ENCODE measurements at places on chromosomes 11 and 22. TPM values are rescaled to one million over a fixed set of nuclear protein-coding genes. Genes with fewer than 3 reads are reported as not detected.

GRCh38 chr22:26550498-26551033, 38.3 kb upstream of the TFIP11 start:
- no peaks in the 10 kb centered on the region for H3K27me3 ChIP-seq
- no peak overlapping the region for H3K4me3 ChIP-seq
- H3K4me1 ChIP-seq, result peaks cover 73% of the 10 kb centered on the region

DNA sequence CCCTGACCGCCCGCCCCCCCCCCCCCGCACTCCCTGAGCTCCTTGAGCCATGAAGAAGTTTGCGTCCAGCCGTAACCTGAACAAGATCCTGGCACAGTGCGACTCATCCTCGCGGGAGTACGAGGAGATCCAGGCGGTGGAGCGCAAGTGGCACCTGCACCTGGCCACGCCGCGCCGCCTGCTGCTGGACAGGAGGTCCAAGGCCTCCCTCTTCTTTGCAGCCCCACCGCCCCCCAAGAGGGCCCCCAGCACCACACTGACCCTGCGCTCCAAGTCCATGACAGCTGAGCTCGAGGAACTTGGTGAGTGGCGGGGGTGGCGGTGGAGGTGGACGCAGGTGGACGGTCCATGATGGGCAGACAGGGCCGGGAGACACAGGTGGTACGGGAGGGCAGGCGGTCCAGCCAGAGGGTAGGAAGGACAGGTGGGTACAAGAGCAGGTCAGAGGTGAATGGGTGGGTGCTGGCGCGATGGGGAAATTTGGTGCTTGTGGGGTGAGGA, 32.1 kb upstream of the ACR start:
- no peaks in the 10 kb centered on the region for H3K36me3 ChIP-seq
- H3K27me3 ChIP-seq, result no peaks in the 10 kb centered on the region

METTL15 gene
- total RNA-seq, result 15.5 TPM

DNA sequence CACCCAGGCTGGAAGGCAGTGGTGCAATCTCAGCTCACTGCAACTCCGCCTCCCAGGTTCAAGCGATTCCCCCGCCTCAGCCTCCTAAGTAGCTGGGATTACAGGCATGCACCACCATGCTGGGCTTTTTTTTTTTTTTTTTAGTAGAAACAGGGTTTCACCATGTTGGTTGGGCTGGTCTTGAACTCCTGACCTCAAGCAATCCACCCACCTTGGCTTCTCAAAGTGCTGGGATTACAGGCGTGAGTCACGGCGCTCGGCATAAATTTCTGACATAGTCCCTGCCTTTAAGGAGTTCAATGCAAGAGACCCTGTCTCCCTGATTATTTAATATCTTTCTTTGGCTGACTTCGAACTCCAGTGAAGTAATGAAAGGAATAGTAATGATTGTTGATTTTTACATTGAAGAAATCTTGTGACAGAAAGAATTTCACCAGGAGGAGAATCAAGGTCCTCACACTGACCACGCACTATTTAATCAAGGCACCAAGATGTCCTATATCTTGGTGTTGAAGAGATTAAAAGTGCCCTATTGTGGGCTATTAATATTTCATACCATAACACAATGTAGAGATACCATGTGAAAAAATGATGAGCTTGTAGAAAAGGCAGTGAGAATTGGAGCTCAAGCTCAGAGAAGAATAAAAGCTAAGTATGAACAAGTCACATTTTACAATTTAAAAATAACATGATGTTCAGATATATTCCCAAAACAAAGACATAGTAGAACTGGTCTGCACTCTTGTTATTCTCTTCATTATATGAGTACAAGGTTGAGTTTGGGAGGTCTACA, 71.6 kb upstream of the BLID start:
- H3K27me3 ChIP-seq, result no peaks in the 10 kb centered on the region
- no peak for DNase-seq
- H3K4me1 ChIP-seq, result peaks cover 5% of the 10 kb centered on the region
- H3K27ac ChIP-seq, result no peak overlapping the region

DNA sequence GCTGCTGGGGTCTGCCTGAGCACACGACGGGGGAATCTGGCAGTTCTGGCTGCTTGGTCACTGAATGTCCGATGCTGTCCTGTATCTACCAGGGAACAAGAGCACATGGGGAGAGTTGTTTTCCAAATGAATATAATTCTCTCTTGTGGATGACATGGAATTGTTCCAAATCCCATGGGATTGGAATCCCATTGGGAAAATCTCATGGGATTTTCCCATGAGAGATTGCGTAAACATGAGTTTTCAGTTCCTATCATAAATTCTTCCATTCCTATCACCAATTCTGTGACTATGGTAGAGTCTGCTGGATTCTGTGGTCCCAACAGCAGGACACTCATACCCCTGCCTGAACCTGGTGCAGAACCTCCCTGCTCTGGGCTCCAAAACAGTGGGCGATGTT, 35.6 kb upstream of the IGLL5 start:
- no peaks in the 10 kb centered on the region for H3K27me3 ChIP-seq
- no peak overlapping the region for H3K4me3 ChIP-seq
- DNase-seq, result no peak
- H3K27ac ChIP-seq, result no peak overlapping the region
- no peaks in the 10 kb centered on the region for H3K4me1 ChIP-seq
- no peaks in the 10 kb centered on the region for H3K36me3 ChIP-seq

- no peak for DNase-seq
- H3K4me3 ChIP-seq, result no peak overlapping the region
- H3K4me1 ChIP-seq, result no peaks in the 10 kb centered on the region
- H3K27me3 ChIP-seq, result no peaks in the 10 kb centered on the region
- H3K36me3 ChIP-seq, result no peaks in the 10 kb centered on the region
Measured at GRCh38 chr11:104618954-104619353, 279.3 kb downstream of the CASP12 start.

- H3K36me3 ChIP-seq, result peaks cover 39% of the 10 kb centered on the region
- peaks cover 25% of the 10 kb centered on the region for H3K4me1 ChIP-seq
- DNase-seq, result no peak
Measured at GRCh38 chr22:32482708-32483107, 8.1 kb downstream of the FBXO7 start.

C22orf42 gene
- total RNA-seq, result not detected

OR10AG1 gene
- not detected for total RNA-seq

Measured in gastrocnemius medialis (tissue), 4 donors.